Right lobe of liver (tissue), 6 donors: ENCODE measurements at places on chromosomes 6 and 20. TPM values are rescaled to one million over a fixed set of nuclear protein-coding genes. Genes with fewer than 3 reads are reported as not detected.

SCUBE3 gene
- total RNA-seq, result 0.07 TPM

MYCT1 gene
- total RNA-seq, result 2.7 TPM

SNTA1 gene
- 13.3 TPM for total RNA-seq

HLA-DRB5 gene
- total RNA-seq, result 8.0 TPM

OR2B6 gene
- not detected for total RNA-seq

GLO1 gene
- 68.9 TPM for total RNA-seq

VWA7 gene
- 2.9 TPM for total RNA-seq

SNX21 gene
- 17.1 TPM for total RNA-seq

GPR6 gene
- total RNA-seq, result not detected

MAN1A1 gene
- total RNA-seq, result 109 TPM

HMGN4 gene
- 13.0 TPM for total RNA-seq

DNA sequence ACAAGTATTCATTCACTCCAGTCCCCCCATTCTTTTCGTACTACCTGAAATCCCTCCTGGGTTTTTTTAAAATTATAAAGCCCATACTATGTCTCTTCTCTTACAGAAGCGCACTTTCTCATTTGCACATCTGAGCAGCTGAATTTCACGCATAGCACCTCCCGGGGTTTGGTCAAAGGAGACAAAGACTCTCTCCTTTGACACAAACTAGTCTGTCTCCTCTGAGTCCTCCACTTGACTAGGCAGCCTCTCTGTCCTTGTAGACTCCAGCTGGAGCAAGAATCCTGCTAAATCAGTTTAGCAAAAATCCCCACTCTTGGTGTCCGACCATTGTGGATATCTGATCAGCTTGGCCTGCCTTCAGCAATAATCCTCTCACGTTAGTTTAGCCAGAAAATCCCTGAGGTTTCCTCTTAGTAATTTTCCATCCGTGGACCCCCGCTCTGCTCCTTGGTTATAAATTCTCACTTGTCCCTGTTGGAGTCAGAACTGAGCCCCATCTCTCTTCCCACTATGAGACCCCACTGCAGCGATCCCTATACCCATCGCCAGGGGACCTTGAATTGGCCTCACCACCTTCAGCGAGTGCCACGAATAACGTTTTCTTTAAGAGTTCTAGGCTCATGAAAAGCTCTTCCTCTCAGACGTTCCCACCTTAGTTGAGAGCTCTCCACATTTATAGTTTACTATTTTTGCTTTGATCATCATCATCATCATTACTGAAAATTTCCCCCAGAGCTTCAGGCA is 29.0 kb downstream of the PDYN start:
- H3K4me1 ChIP-seq, result no peaks in the 10 kb centered on the region
- DNase-seq, result no peak
- no peaks in the 10 kb centered on the region for H3K36me3 ChIP-seq
- no peak overlapping the region for H3K27ac ChIP-seq
- H3K4me3 ChIP-seq, result no peak overlapping the region

DNA sequence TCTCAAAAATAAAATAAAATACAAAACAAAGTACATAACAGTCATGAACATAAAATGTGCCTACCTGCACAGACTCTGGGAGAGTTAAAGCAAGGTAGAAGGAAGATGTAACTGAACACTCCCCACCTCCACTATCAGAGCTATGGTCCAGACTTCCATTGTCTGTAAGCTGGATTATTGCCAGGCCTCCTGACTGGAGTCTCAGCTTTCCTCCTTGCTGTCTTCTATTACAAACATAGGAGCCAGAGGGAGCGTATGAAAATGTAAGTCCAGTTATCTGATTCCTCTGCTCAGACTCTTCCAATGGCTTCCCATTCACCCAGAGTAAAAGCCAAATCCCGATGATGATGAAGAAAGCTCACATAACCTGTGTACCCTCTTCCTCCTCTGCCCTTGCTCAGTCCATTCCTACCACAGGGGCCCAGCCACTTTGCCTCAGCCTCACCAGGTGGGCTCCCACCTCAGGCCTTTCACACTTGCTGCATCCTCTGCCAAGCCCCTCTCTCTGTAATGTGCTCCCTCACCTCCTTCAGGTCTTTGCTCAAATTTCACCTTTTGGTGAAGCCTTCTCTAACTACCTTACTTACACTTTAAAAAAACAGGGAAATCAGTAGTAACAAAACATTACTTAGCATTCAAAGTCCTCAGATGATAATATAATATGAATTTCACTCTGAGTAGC is 194.1 kb downstream of the RIMS1 start:
- H3K4me3 ChIP-seq, result no peak overlapping the region
- DNase-seq, result no peak
- no peaks in the 10 kb centered on the region for H3K4me1 ChIP-seq

- no peaks in the 10 kb centered on the region for H3K4me1 ChIP-seq
- no peaks in the 10 kb centered on the region for H3K36me3 ChIP-seq
- H3K27me3 ChIP-seq, result no peaks in the 10 kb centered on the region
Observed at GRCh38 chr6:29916741-29917140, 25.6 kb upstream of the HLA-A start.

DNA sequence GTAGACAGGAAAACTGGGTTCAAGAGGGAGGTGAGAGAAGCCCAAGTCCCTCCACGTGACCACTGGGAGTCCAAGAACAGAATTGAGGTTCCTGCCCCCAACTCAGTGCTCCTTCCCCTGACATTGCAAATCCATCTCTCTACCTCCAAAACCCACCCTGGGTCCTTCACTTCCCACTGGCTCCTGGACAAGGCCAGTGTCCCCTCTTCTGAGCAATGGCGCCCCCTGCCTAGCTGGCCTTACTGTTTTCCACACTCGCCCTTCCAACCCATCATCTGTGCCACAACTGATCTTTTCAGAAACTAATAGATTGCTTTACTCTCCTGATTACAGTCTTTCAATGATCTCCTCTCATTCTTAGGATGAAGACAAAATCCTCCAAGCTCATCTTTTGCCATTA is 200.3 kb downstream of the ANKRD60 start:
- H3K27me3 ChIP-seq, result no peaks in the 10 kb centered on the region
- no peaks in the 10 kb centered on the region for H3K4me1 ChIP-seq

DNA sequence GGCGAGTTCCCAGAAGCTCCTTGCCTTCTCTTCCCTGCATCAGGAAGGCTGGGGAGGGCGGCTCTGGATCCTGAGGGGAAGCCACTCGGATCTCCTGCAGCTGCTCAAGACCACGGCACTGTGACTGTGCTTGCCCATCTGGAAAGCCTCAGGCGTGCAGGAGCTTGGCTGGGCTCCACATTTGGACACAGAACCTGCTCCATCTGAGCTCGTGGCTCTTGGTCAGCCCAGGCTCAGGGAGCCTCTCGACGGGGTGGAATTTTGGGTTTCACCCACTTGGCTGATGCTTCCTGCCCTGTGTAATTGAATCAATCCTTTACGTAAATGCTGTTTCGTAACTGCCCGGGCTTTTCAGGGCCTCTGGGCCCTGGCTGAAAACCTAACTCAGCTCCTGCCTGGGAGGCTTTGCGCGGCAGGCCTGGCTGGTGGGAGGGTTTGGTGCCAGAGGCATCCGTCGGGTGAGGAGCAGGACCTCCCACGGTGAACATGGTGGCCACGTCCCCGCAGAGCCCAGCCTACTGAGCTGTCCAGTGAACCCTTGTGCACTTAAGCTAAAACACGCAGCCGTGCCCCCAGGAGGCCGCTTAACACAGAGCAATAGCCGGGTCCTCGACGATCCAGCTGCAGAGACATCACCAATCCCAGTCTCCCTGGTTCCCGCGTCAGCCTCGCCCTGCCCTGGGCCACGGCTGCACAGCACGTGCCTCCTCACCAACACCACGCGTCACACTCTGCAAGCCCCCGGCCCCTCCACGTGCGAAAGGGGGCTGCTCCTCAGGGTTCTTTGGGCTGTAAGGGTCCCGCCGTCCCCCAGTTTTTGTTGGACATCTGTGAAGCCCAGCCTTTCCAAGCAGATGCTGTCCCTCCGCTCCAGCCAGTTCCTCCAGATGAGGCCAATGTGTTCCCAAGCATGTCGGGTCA is 241.0 kb downstream of the DLL1 start:
- no peaks in the 10 kb centered on the region for H3K27me3 ChIP-seq
- peak; percentile 67 for DNase-seq
- no peak overlapping the region for H3K4me3 ChIP-seq
- H3K4me1 ChIP-seq, result peaks cover 9% of the 10 kb centered on the region
- H3K36me3 ChIP-seq, result no peaks in the 10 kb centered on the region
- peak overlapping the region; percentile 38 for H3K27ac ChIP-seq

GRCh38 chr6:107713563-107713962 is 110.5 kb downstream of the SCML4 start:
- H3K27me3 ChIP-seq, result no peaks in the 10 kb centered on the region
- DNase-seq, result no peak
- H3K36me3 ChIP-seq, result no peaks in the 10 kb centered on the region
- no peaks in the 10 kb centered on the region for H3K4me1 ChIP-seq

DNA sequence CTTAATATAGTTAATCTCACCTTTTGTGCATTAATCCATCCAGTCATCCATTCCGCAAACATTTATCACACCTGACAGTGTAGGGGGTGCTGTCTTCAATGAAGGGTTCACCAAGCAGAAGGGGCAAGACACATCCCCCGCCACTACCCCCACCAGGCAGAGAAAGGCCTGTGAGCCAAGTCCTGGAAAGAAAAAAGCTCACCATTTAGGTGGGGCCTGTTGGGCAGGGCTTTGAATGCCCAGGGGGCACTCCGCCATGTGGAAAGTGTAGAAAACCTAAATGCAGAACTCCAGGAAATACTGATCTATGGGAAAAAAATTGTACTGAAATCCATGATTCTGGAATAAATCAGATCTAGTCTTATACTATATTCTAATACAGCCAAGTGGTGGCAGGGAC is 4.8 kb upstream of the STX16 start:
- DNase-seq, result no peak
- no peak overlapping the region for H3K4me3 ChIP-seq
- H3K27me3 ChIP-seq, result no peaks in the 10 kb centered on the region
- H3K36me3 ChIP-seq, result no peaks in the 10 kb centered on the region
- no peaks in the 10 kb centered on the region for H3K4me1 ChIP-seq

DNA sequence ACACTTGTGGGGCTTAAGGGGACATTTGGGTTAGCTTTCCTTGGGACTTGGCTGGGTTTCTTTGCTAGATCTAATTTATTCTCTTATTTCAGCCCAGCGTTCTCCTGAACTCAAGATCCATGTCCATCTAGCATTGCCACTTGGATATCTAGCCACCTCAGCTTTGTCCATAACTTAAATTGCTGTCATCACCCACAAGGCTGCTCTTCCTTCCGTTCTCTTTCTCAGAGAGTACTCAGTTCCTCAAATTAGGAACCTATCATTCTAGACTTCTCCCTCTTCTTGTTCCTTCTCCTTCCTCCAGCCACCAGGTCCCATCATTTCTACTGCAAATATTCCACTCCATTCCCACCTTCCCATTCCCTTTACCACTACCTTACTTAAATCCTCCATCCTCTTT is 4.3 kb downstream of the SMIM26 start:
- H3K27me3 ChIP-seq, result no peaks in the 10 kb centered on the region
- DNase-seq, result no peak
- no peak overlapping the region for H3K27ac ChIP-seq

- H3K4me1 ChIP-seq, result no peaks in the 10 kb centered on the region
- no peaks in the 10 kb centered on the region for H3K36me3 ChIP-seq
- no peak overlapping the region for H3K4me3 ChIP-seq
- DNase-seq, result no peak
Observed at GRCh38 chr6:98636941-98637340, 197.4 kb upstream of the POU3F2 start.

- H3K36me3 ChIP-seq, result no peaks in the 10 kb centered on the region
- no peak overlapping the region for H3K27ac ChIP-seq
- no peaks in the 10 kb centered on the region for H3K4me1 ChIP-seq
- no peak for DNase-seq
- H3K4me3 ChIP-seq, result no peak overlapping the region
Observed at GRCh38 chr6:29853245-29853644, 25.6 kb downstream of the HLA-G start.

- H3K36me3 ChIP-seq, result no peaks in the 10 kb centered on the region
- H3K27ac ChIP-seq, result no peak overlapping the region
- H3K4me3 ChIP-seq, result no peak overlapping the region
- H3K27me3 ChIP-seq, result no peaks in the 10 kb centered on the region
- DNase-seq, result no peak
Observed at GRCh38 chr6:2435323-2435722, 189.9 kb upstream of the GMDS start.

GRCh38 chr20:36128463-36129159 is 25.9 kb upstream of the EPB41L1 start:
- H3K36me3 ChIP-seq, result no peaks in the 10 kb centered on the region
- H3K4me3 ChIP-seq, result no peak overlapping the region
- H3K27ac ChIP-seq, result no peak overlapping the region
- H3K27me3 ChIP-seq, result no peaks in the 10 kb centered on the region

- H3K27me3 ChIP-seq, result no peaks in the 10 kb centered on the region
- no peak overlapping the region for H3K4me3 ChIP-seq
- no peak overlapping the region for H3K27ac ChIP-seq
- DNase-seq, result no peak
Observed at GRCh38 chr20:10561302-10561701, 112.5 kb downstream of the JAG1 start.

- H3K36me3 ChIP-seq, result no peaks in the 10 kb centered on the region
- H3K4me3 ChIP-seq, result no peak overlapping the region
- H3K4me1 ChIP-seq, result no peaks in the 10 kb centered on the region
Observed at GRCh38 chr6:33123732-33124524, 48.1 kb downstream of the HLA-DPB1 start.

- no peaks in the 10 kb centered on the region for H3K36me3 ChIP-seq
- H3K27ac ChIP-seq, result no peak overlapping the region
- no peak overlapping the region for H3K4me3 ChIP-seq
Observed at GRCh38 chr20:33284284-33284683, 1.3 kb downstream of the BPIFB1 start.

DNA sequence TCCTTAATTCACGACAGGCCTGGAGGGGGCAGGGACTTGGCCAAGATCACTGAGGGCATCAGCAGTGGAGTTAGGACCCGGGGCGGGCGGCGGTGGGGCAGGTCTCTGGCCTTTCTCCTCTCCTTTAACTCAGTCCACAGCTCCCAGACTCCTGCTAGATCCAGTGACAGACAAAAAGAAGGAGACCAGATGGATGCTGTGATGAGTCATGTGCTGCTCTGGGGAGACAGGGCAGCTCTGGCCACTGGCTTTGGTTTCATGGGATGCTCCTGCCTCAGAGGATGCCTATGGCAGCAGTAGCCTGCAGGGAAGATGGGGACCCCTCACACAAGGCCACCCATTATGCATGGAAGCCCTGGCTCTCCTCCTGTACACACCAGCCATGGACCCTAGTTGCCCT is 20.5 kb downstream of the EPB41L1 start:
- H3K27me3 ChIP-seq, result no peaks in the 10 kb centered on the region
- no peak overlapping the region for H3K27ac ChIP-seq
- no peak overlapping the region for H3K4me3 ChIP-seq
- DNase-seq, result no peak
